ENCODE measurements at places on chromosomes 12 and 14.

DNA sequence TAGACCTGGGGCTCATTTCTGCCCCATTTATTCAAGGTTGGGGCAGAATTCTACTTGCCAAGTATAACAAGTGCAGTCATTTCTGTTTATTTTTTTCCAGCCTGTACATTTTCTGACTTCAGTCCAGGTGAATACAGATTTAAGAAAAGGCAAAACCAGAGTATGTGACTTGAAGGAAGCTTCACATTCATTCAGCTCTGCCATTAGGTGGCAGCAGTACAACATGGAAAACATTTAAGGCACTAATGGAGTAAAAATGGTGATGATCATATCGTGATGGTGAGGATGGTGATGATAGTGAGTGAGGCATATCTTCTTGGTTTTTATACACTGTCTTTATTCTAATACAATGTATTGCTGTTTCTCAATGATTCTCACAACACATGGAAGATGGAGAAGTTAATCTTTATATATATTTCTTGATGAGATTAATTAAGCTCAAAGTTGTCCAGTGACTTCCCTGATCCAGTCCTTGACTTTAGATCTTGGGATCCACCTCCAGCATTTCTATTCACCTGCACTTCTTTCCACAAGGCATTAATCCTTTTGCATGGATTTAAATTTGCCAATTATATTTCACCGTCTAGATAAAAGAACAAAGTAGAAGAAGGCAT lies 176.7 kb upstream of the SEL1L start:
- peak; percentile 38 for DNase-seq

DNA sequence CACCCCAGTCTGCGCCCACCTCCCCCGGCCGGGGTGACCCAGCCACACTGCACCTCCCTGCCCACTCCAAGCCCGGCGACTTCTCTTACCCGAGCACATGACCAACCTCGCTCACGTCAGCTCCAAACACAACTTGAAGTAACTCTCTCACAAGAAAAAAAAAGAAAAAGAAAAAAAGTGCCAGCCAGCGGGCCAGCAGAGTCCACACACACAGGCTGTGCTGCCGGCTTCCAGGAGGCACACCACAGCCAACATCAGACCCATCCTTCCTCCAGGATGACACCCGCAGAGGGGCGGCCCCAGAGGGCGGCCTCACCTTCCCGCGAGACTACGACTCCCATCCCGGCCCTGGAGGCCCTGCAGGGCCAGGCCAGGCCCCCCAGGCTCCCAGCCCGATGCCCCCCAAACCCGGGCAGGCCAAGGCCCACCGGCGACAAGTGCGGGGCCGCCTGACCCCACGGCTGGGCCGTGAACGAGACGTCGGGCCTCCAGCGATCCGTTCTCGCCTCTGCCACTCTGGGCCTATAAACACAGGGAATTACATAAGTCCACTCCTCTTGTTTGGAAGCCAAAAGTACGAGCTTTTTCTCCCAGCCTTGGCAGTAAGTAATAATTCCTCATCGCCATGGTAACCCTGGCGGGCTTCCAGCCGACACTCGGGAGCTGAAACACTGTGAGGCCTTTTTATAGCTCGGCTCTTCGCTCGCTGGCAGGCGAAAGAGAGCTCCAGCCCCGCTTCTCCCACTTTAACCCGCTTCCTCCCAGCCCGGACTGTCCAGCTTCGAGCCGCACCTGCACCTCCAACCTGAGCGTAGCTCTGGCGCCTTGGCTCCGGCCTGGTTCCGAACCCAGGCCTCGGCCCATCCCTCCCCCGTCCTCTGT lies 49.1 kb downstream of the NCOR2 start:
- DNase-seq, result peak; percentile 100

GRCh38 chr12:47383942-47384341 lies 304.2 kb upstream of the AMIGO2 start:
- no peak for DNase-seq

- DNase-seq, result no peak
Observed at GRCh38 chr12:108364879-108365278, 25.8 kb upstream of the CMKLR1 start.

DNA sequence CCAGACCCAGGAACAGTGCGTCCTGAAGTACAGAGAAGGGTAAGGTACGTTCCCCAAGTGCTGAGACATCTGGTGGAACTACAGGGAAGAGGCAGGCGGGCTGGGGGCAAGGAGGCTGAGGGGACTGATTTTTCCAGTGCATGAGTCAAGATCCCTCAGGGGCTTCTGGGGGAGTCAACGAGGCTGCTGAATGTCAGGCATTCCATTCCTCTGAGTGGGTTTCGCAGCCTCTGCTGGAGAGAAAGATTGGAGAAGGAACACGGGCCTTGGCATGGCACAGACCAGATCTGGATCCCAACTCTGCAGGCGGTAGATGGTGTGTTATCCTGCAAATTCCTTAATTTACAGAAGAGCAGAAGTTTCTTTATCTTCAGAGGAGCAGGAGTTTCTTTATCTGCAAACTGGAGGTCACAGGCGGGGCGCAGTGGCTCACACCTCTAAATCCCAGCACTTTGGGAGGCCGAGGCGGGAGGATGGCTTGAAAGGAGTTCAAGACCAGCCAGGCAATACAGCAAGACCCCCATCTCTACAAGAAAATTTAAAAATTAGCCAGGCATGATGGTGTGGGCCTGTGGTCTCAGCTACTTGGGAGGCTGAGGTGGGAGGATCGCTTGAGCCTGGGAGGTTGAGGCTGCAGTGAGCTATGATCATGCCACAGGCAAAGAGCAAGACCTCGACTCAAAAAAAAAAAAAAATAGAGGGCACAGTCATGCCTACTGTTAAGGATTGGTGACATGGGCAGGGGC lies 132.6 kb upstream of the MAP1LC3B2 start:
- DNase-seq, result peak; percentile 100

DNA sequence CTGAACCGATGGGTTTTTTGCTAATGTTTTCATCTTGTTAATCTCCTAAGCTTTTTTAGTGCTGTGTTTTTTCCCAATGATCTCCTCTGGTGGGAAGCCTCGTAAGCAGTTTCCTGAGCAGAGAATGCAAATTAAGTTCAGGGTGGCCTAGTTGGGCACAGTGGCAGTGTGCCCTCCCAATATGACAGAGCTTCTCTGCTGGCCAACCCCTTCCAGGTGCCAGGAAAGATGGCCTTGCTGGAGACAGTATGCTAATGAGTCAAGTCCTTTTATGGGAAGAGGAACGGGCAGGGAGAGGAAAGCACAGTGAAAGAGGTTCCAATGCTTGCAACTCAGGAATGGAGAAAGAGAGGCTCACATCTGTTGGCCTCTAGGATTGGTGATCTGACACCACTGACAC lies 115.8 kb downstream of the GCH1 start:
- no peak for DNase-seq

DNA sequence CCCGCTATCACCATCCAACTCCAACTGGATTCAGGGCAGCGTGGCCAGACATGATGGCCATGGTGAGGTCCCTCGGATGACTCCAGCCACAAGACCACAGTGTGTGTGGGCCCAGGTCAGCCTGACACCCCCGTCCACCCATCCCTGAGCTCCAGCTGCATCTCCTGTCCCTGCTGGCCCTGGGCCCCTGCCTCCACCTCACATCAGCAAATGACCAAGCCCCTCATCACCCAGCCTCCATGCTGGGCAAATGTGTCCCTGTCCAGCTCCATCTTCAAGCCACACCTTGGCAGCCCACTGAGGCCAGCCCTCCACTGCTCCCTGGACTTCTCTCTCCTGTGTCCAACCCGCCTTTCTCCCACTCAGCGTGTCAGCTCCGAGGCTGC lies 3.2 kb downstream of the GPR132 start:
- DNase-seq, result no peak

DNA sequence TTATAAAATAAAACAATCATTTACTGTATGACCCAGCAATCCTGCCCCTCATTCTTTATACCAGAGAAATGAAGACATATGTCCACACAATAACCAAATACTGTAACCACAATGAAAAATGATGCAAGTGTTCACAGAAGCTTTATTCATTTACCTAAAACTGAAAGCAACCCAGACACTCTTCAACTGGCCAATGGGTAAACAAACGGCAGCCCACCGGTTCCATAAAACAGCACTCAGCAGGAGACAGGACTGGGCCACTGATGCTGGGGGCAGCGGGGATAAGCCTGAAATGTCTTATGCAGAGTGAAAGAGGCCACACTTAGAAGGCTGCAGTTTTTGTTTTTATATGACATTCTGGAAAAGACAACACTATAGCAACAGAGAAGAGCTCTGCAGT lies 15.1 kb downstream of the DDX51 start:
- DNase-seq, result no peak

DNA sequence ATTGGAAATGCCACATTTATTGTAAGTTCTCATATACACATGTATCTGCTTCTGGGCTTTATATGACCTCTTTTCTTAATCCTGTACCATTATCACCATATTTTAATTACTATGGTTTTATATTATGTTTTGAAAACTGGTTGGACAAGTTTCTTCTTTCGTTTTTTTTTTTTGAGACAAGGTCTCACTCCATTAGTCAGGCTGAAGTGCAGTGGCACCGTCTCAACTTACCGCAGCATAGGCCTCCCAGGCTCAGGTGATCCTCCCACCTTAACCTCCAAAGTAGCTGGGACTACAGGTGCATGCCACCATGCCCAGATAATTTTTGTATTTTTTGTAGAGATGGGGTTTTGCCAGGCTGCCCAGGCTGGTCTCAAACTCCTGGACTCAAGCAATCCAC lies 44.6 kb downstream of the GALNT4 start:
- DNase-seq, result no peak

DNA sequence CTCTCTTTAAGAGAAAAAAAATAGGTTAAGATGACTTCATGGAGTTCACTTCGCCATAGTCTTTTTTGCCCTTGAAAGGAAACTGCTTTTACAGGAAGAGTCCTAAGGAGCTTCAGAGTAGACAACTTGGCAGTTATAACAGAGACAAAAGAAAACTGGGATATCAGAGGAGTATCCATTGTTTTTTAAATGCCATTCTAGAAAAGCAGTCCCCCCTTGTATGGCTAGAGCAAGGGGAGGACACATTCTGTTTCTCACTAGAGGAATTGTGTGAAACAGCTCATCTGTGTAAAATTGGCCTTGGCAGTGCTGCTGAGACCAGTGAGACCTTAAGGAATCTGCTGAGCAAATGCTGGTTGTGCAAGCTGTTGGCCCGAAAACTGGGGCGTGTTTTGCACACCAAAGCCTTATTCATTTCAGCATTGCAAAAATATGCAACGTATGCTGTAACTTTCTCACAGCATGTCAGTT lies 128.0 kb downstream of the GPR135 start:
- DNase-seq, result peak; percentile 82

- DNase-seq, result peak; percentile 2
Observed at GRCh38 chr12:267581-268482, 5.2 kb upstream of the SLC6A13 start.

GRCh38 chr14:68082698-68083291 lies 263.2 kb downstream of the RAD51B start:
- DNase-seq, result no peak

GRCh38 chr14:93105362-93105761 lies 10.4 kb downstream of the ITPK1 start:
- peak; percentile 69 for DNase-seq

GRCh38 chr14:77214216-77214615 lies 32.6 kb downstream of the TMEM63C start:
- DNase-seq, result no peak

GRCh38 chr14:49950275-49951228 lies 57.7 kb downstream of the ARF6 start:
- peak; percentile 14 for DNase-seq

DNA sequence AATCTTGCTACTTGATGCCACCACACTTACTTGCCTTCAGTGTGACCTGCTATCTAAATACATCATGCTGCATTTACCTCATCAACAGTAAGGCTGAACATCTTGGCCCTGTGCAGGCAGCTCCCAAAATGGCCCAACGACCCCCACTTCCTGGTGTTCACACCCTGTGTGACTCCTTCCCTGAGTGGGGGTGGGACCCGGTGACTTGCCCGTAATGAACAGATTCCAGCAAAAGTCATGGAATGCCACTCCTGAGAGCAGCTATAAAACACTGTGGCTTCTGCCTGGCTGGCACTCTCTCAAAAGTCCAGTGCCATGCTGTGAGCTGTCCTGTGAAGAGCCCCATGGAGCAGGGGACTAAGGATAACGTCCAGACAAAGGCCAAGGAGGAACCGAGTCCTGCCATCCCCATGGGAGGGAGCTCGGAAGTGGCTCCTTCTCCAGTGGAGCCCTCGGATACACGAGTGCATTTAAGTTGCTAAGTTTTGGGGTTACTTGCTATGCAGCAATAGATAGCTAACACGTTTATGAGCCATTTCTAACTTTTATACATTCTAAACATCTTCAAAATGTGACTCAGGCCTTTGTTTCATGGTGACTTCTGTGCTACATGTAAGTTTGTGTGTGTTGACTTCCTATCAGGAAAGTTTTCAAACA lies 33.0 kb downstream of the P2RX2 start:
- no peak for DNase-seq

DNA sequence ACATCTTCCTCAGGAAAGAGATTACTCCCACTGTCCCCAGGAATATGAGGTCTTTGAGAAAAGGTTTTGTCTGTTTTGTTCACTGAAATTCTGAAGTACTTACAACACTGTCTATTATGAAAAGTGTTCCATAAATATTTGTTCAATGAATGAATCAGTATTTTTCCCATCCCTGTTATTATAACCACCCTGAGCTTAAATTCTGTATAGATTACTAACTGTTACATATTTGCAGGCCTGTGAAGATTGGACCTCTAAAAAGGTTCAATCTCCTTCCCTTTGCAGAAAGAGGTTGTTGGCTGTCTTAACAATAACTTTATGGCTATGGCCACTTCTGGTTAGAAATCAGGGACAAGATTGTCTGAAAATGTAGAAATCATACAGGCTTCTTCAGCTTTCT lies 174.5 kb upstream of the NPAS3 start:
- peak; percentile 81 for DNase-seq

DNA sequence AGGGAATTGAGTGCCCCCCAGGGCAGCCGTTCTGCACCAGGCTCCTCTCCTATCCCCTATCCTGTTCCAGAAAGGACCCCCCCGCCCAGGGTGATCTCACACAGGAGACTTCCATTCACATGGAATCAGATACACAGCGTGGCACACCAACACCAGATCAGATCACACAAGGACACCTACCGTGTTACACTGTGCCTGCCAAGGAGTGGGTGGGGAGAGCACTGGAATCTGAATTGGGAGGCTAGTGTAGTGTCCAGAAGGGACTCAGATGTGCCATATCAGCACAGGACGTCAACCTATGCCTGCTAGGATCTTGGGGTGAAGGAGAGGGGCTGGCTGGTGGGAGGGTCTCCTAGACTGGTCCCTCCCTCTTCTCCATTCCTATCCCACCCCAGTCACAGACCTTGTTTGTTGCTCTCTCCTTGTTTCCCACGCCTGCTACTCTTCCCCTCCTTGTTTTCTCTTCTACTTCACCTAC lies 2.3 kb downstream of the PTMS start:
- no peak for DNase-seq

Data from fibroblast of skin of scalp (primary cell).